Activated CD4-positive, alpha-beta memory T cell treated with anti-CD3 and anti-CD28 coated beads for 36 hours (primary cell): ENCODE measurements at places on chromosomes 13 and 19. TPM values are rescaled to one million over a fixed set of nuclear protein-coding genes. Genes with fewer than 3 reads are reported as not detected.

DNA sequence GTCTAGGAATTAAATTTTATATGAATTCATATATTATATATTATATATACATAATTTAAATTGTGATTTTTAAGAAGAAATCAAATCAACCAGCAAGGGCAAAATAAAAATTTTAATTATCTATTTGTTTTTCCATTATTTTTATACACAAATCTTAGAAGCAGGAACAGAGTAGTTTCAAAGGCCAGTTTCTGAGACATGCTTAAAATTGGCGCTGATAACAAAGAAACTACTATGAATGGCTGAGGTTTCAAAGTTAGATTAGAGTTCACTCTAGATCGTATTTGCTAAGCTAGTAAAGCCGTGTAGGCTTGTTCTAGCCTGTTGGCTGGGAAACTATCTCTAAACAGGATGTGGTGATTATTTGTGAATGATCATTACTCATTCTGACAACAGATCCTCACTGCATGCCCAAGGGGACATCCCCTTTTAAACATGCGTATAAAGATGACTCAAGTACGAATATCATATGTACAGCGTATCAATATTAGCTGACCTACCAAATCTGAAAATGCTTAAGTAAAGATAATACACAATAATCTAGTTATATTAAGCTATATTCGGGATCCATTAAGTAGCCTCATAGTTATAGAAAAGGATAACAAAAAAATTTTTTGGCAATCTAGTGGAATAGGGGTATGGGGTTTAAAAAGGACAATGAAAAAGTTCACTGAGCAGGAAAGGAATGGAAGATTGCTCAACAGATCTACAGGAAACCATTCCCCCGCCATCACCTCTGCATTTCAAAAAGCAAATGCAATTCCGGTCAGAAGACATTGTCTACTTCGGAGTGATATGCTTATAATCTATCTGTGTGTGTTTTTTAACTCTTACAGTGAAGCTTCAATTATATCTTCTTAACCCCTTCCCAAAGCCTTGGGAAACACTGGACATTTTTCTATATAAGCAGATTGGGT, 150.1 kb downstream of the SHISA2 start:
- H3K4me1 ChIP-seq: peaks cover 26% of the 10 kb centered on the region
- H3K36me3 ChIP-seq: peaks cover 6% of the 10 kb centered on the region
- no peak overlapping the region for H3K27ac ChIP-seq
- peak; percentile 44 for DNase-seq

DNA sequence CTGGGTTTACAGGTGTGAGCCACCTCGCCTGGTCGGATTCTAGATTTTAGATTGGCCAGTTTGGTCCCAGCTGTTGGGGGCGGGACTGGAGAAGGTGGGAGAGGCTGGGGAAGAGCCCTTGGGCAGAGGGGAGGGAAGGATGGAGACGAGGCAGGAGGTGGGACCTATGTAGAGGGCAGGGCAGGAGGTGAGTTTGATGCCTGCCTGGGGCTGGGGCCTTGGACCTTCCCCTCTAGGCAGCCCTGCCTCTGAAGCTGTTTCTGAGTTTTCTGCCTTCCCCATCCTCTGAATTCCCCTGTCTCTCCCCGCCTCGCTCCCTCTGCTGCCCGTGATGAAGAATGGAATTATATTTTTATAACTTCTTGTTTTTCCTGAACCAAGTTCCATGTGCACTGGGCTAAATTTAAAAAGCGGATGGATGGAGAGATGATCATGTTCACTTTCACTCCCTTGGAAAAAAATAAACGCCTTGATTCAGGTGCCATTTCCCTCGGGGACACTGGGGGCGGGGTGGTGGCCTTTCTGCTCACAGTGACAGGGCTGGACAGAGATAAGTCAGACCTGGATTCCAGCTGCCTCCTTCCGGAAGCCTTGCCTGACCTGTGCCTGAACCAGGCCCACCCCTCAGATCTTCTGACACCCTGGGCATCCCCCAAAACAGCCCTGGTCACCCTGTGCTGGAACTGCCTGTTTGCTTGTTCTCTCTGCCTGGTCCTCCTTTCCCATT, 16.5 kb upstream of the TNFAIP8L1 start:
- H3K27ac ChIP-seq: no peak overlapping the region
- H3K4me3 ChIP-seq: no peak overlapping the region
- H3K27me3 ChIP-seq: peaks cover 12% of the 10 kb centered on the region

The BEST2 gene
- not detected for total RNA-seq

DNA sequence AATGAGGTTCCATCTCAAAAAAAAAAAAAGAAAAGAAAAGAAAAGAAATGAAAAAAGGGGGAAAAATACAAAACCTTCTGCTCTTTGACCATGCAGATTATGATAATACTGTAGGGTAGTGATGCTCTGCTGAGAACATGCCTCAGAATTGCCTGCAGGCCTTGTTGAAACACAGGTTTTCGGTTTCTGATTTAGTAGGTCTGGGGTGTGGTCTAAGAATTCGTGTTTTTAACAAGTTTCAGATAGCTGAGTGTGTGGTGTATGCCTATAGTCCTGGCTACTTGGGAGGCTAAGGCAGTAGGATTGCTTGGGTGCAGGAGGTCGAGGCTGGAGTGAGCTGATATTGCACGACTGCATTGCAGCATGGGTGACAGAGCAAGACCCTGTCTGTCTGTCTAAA, 14.9 kb upstream of the CYP2B6 start:
- peaks cover 7% of the 10 kb centered on the region for H3K27me3 ChIP-seq
- H3K4me3 ChIP-seq: no peak overlapping the region
- DNase-seq: no peak
- no peak overlapping the region for H3K27ac ChIP-seq

- H3K36me3 ChIP-seq: no peaks in the 10 kb centered on the region
- H3K4me3 ChIP-seq: no peak overlapping the region
- DNase-seq: no peak
- H3K27me3 ChIP-seq: no peaks in the 10 kb centered on the region
- H3K4me1 ChIP-seq: peaks cover 15% of the 10 kb centered on the region
Measured at GRCh38 chr13:99193152-99193551, 7.5 kb upstream of the UBAC2 start.

GRCh38 chr19:19592690-19593089, 25.8 kb downstream of the PBX4 start:
- peaks cover 56% of the 10 kb centered on the region for H3K36me3 ChIP-seq
- H3K4me3 ChIP-seq: no peak overlapping the region
- H3K27me3 ChIP-seq: no peaks in the 10 kb centered on the region

DNA sequence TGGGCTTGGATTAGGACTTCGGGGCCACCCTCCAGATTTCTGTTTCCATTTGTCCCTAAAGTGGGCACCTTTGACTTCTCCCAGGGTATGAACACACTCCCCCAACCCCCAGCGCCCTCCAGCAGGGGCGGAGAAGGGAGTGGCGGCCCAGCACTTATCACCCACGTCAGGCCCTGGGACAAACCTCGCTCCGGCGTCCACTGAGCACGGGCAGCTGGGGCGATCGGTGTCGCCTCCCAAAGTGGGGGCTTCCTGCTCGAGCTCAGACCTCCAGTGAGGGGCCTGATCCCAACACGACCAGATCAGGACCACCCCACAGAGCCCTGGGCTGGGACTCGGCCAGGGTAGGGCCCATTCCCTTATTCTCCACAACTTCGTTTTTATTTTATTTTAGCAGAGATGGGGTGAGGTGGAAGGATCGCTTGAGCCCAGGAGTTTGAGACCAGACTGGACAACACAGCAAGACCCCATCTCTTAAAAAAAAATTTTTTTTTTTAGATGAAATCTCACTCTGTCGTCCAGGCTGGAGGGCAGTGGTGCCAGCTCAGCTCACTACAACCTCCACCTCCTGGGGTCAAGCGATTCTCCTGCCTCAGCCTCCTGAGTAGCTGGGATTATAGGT, 3.7 kb upstream of the TCF3 start:
- DNase-seq: no peak
- no peaks in the 10 kb centered on the region for H3K36me3 ChIP-seq
- H3K27ac ChIP-seq: no peak overlapping the region
- H3K27me3 ChIP-seq: peaks cover 3% of the 10 kb centered on the region
- peaks cover 7% of the 10 kb centered on the region for H3K4me1 ChIP-seq

The SCEL gene
- total RNA-seq: not detected

The RDH8 gene
- total RNA-seq: not detected

The C19orf73 gene
- total RNA-seq: 1.4 TPM

DNA sequence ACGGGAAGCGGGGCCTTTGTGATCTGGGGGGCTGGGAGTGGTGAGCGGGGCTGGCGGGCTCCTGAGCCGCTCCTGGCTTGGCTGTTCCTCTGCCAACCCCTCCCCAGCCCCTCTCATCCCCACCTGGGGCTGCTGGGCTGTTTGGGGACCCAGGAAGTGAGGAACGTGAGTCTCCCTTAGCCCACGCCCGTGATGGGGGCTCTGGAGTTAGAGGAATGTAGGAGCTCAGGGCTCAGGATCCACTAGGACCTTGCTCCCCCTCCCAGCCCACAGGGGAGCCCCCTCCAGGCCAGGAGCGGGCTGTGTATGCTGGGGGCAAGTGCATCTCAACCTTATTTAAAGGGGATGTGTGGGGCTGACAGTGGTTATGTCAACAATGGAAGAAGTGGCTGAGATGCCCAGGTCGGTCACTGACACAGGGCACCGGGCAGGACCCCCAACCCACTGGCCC, 134.1 kb downstream of the URI1 start:
- no peaks in the 10 kb centered on the region for H3K4me1 ChIP-seq
- no peak overlapping the region for H3K27ac ChIP-seq
- no peak for DNase-seq
- H3K36me3 ChIP-seq: no peaks in the 10 kb centered on the region

The NXNL1 gene
- total RNA-seq: not detected

The ZNF296 gene
- 3.6 TPM for total RNA-seq

GRCh38 chr19:11019824-11020223, 59.0 kb downstream of the SMARCA4 start:
- peaks cover 42% of the 10 kb centered on the region for H3K36me3 ChIP-seq
- DNase-seq: no peak
- H3K27ac ChIP-seq: no peak overlapping the region
- H3K27me3 ChIP-seq: no peaks in the 10 kb centered on the region
- no peaks in the 10 kb centered on the region for H3K4me1 ChIP-seq

GRCh38 chr13:29294821-29295220, 300.7 kb downstream of the SLC7A1 start:
- no peaks in the 10 kb centered on the region for H3K4me1 ChIP-seq
- no peak overlapping the region for H3K27ac ChIP-seq
- no peaks in the 10 kb centered on the region for H3K36me3 ChIP-seq
- no peak for DNase-seq
- H3K4me3 ChIP-seq: no peak overlapping the region
- peaks cover 11% of the 10 kb centered on the region for H3K27me3 ChIP-seq

DNA sequence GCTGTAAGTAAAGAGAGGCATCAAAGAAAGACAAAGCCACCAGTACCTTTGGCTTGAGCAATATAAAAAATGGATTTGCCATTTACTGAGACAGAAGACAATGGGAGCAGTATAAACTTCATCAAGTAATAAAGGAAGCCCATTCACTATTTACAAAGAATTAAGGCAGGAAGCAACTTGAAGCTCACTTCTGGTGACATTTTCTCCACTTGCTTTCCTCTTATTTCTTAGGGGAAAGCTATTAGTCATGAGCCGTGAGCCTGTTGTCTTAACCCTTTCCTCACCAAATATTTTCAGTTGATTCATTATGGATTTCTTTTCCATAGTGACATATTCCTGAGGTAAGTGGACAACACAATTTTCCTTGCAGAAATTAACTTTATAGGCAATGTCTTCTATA, 156.8 kb downstream of the DNAJC3 start:
- H3K27ac ChIP-seq: no peak overlapping the region
- H3K4me1 ChIP-seq: no peaks in the 10 kb centered on the region
- no peaks in the 10 kb centered on the region for H3K36me3 ChIP-seq
- H3K4me3 ChIP-seq: no peak overlapping the region

The SPACA4 gene
- total RNA-seq: not detected

The TEX101 gene
- not detected for total RNA-seq

The PSG1 gene
- not detected for total RNA-seq

DNA sequence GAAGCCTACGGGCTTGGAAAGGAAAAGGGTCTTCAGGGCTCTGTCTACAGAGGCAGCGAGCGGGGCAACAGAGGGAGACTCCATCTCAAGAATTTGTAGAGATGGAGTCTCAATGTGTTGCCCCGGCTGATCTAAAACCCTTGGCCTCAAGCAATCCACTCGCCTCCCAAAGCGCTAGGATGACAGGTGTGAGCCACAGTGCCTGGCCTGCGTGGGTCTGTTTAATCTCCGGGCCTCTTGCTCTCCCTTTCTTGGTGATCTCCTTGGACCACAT, 8.1 kb downstream of the RPS9 start:
- H3K4me3 ChIP-seq: peak overlapping the region; percentile 58
- DNase-seq: no peak
- H3K4me1 ChIP-seq: peaks cover 77% of the 10 kb centered on the region
- H3K27ac ChIP-seq: peak overlapping the region; percentile 89
- H3K27me3 ChIP-seq: no peaks in the 10 kb centered on the region

GRCh38 chr19:2327773-2328400, 499 bp downstream of the LSM7 start:
- peak overlapping the region; percentile 94 for H3K27ac ChIP-seq
- H3K4me1 ChIP-seq: peaks cover 53% of the 10 kb centered on the region
- no peaks in the 10 kb centered on the region for H3K27me3 ChIP-seq
- H3K4me3 ChIP-seq: peak overlapping the region; percentile 99
- DNase-seq: peak; percentile 74
- H3K36me3 ChIP-seq: peaks cover 36% of the 10 kb centered on the region

- no peak for DNase-seq
- H3K27me3 ChIP-seq: no peaks in the 10 kb centered on the region
- H3K36me3 ChIP-seq: no peaks in the 10 kb centered on the region
- no peak overlapping the region for H3K4me3 ChIP-seq
- H3K4me1 ChIP-seq: no peaks in the 10 kb centered on the region
Measured at GRCh38 chr13:23867027-23867491, 22.1 kb downstream of the MIPEP start.

- H3K36me3 ChIP-seq: no peaks in the 10 kb centered on the region
- peak overlapping the region; percentile 95 for H3K27ac ChIP-seq
- peak; percentile 44 for DNase-seq
Measured at GRCh38 chr19:56139847-56140582, 1.1 kb upstream of the ZNF444 start.

The MEDAG gene
- not detected for total RNA-seq

The SBSN gene
- not detected for total RNA-seq
